Fibroblast of skin of scalp (primary cell): ENCODE measurements at places on chromosomes 3 and 15.
A peak's percentile ranks its signal among the peaks of the same experiment; 100 is the strongest.

DNA sequence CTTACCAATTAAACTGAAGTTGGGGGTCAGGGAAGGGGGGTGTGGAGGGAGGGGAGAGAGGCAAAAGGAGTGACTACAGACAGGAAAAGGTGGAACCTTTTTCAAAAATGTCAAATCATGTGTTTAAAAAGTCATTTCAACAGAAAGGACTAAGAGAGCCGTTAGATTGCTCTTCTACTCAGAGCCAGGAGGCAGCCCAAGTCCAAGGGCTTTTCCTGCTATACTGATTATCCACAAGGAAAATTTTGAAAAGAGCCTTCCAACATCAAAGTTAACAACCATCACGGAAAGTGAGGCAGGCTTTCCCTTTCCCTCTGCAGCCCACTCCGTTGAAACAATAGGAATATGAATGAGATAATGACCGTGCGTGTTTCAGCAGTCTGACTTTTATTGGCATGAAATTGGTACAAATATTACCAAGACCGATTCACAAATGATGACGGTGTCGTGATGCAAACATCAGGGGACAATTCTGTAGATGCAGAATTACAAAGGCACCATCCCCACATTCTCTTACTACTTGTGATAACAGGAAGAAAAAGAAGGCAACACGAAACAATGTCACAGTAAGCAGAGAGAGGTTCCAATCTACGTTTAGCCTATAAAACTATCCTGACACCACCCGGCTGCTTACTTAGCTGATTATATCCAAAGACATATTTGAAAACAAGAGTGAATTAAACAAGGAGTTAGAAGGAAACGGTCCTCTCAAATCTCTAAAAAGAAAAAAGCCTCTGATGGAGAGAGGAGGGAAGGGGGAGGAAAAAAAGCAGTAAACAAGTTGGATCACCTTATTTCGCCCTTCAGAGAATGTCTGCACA lies 453.7 kb downstream of the FOXP1 start:
- peak; percentile 49 for DNase-seq

DNA sequence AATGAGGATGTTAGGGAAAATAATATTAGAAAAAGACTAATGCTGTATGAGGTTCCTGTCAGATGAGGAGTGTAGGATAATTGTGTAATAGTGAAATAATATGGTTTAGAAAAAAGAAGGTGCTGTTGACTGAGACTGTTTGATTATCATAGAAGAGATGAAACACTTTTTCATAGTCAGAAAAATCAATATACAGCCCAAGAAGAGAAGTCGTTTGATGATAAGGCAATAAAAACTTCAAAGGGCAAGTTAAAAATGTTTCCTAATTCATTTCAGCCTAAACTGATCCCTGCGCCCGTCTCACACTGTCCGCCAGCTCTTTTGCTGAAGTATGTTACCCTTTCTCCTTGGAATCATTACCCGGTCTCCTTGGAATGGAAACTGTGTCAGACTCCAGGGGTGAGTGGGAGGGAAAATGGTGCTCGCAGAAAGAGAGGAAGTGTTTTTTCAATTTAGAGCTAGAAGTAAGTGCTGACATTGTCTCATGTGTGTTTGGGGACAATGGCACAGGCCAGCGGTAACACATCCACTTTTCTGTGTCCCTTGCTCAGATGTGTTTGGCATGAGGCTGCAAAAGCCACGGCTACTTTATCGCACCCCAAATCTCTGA lies 23.6 kb downstream of the DUT start:
- DNase-seq: no peak

DNA sequence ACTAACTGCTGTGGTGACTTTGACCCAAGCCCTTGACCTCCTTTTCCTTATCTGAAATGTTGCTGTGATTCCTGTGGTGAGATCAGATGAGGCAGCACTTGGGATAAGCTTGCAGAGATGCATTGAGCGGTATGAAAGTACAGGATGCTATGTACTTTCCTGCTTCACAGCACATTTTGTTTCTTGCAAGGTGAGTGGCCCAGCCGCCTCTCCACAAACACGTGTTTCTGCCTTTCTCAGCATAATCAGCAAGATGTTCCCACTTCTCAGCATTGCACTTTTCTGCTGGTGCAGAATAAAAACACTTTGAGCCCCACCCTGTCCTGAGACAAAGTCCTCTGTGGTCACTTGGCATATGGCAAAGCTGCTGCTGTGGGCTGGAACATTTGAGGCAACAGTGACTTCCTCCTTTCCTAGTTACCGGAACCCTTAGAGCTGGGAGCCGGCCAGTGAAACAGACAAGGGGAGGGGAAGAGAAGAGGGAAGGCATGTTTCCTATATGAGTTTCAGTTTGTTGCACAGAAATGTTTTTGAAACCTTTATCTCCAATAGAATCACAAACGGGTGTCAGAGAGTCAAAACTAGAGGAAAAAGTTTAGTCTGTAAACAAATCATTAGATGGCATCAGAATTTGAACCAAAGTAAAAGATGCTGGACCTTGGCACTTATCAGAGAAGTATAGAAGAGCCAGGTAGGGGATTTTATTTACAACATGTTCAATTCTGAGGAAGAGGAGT lies 5.0 kb downstream of the NUDT16 start:
- no peak for DNase-seq

GRCh38 chr15:62593681-62594399 lies 428.8 kb upstream of the C2CD4B start:
- no peak for DNase-seq

- DNase-seq: no peak
Measured at GRCh38 chr3:182644013-182644412, 149.3 kb upstream of the ATP11B start.

- peak; percentile 15 for DNase-seq
Measured at GRCh38 chr15:82804575-82804949, 1.3 kb downstream of the FSD2 start.

- DNase-seq: peak; percentile 88
Measured at GRCh38 chr15:74053941-74054529, 28.3 kb downstream of the GOLGA6A start.

- DNase-seq: no peak
Measured at GRCh38 chr3:38332201-38332600, 14.4 kb upstream of the XYLB start.
